ENCODE measurements at places on chromosomes 5 and 9.

GRCh38 chr5:54254482-54255198 lies 55.7 kb downstream of the ARL15 start:
- no peak for DNase-seq

DNA sequence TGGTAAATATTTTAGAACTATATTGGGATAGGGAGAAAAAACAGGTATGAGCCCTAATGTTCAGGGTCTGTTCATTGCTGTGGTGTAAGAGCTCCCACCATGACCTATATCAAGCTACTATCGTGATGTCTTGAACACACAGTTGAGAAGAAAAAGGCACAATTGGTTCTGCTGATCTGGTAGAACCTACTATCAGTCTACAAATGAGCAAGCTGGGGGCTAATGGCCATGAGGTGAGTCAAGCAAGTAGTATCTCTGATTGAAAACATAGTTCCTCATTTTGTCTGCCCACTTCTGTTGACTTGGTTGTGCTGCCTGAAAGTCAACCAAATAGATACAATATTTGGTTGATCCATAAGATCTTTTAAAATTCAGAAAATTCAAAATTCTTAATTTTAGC lies 1026.3 kb downstream of the CDH12 start:
- DNase-seq, result no peak

DNA sequence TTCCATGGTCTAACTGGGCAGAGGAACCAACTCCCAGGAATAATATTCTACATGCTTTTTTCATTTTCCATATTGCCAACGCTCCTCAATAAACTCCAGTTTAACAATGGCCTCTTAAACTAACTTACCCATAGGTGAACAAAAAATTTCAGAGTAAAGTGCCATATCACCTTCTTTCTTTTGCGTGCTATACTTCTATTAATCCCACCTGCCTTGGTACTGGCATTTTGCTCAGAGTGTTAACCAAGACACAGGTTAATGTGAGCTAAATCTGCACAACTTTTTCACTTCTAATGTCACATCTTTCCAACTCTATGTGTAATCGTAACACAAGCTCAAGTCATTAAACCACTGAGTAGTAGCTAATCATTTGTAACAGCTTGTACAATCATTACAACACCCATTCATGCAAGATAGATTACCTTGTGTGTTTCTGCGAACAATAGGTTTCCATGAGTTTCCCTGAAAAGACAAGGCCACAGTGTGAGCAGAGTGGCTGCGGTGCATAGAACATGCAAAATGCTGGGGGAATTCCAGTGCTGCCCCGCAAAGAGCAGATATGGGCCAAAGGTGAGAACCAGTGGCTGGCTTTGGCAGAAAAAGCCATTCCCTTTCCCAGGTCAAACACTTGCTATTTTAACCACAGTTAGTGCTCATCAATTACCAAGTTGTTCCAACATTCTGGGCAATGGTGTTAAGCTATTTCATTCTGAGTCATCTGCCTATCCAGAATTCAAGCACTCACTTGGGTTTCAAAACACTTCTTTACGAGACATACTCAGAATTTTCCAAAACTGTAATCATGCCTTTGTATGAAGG lies 42.8 kb downstream of the TIMD4 start:
- no peak for DNase-seq

DNA sequence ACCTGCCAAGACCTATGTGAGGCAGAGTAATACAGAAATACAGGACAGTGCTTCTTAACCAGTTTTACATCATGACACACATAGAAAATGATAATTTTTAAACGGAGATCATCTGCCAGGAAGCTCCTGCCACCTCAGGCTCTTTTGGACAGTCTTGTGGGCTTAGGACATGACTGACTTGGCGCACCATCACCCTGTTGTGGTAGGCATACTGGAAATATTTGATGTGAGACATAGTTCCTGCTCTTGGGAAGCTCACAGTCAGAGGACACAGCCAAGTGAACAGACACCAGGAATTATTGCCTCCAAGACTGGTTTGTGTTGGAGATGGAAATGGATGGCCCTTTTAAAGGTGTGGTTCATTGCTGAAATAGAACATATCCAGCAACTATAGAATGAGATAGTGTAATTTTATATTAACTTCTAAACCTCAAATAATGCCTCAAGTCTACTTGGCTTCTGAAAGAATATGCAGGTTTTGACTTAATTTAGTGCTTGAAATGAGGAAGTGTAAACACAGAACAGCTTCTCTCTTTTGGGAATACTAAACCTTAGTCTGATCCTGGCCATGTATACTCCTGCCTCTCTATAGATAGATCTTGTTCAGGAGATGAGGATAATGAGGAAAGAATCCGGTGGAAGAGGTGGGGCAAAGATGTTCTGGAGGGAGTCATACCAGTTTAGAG lies 19.7 kb downstream of the CPEB4 start:
- no peak for DNase-seq

DNA sequence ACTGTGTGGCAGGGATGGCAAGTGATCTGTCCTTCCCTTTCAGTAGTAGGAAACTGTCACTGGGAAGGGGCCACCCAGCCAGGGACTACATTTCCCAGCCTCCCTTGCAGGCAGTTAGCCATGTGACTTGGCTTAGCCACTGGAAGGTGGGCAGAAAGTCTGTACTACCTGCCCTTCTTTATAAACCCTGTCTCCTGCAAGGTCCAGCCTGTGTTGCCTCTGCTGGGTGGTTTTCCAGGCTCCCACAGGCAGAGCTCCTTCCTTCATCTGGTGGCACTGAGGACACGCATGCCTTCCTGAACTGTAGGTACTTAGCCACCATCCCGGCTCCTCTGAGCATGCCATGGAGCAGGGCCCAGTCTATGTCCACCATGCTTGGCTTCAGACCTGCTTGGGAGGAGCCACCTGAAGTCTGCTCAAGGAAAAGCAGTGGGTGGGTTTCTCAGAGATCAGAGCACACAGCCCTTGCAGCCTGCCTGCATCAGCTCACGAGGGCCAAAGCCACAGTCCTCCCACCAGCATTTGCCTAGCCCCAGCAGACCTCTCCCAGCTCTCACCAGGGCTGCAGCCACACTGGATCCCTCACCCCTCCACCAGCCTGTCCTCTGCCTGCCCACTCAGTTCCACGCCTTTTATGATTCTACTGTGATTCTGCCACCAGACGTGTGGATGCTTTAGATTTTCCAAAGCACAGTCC lies 16.7 kb upstream of the SLC25A51 start:
- no peak for DNase-seq

GRCh38 chr9:108056084-108056804 lies 566.7 kb upstream of the KLF4 start:
- DNase-seq, result no peak

GRCh38 chr5:121033334-121033733 lies 569.2 kb downstream of the PRR16 start:
- DNase-seq, result no peak

DNA sequence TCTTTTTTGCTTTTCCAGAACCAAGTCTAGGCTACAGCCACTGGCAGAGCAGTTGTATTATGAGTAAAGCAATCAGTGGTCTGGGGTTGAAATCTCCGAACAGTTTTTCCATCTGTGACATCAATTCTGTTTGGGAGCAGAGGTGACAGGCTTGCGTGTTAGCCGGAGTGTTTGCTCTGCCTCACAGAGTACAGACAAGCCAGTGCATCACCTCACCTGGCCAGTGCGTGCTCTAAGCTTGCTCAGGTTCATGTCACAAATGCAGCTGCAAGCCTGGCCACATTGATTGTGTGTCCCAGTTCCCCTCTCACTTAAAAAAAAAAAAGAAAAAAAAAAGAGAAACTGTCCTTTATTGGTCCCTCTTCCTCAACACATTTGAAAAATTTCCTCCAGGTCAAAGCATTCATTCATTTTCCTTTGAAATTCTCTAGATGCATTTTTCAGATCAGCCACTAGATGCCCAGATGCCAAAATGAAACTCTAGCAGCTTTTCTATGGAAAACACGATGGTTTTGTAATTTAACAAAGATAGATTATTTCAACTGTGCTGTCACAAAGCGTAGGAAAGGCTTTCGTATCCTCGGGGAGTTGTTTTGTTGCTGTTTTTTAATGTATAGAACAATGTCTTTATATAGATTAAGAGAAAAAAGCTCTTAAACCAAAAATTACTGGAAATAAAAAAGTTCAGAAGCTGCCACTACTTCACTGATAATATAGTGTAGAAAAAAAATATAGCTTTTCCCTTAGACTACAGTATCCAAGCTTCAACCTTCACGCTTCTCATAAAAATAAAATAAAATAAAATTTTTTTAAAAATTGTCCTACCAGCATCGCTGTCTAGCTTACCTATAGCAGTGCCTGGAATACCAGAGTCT lies 585.5 kb downstream of the TLE1 start:
- no peak for DNase-seq

DNA sequence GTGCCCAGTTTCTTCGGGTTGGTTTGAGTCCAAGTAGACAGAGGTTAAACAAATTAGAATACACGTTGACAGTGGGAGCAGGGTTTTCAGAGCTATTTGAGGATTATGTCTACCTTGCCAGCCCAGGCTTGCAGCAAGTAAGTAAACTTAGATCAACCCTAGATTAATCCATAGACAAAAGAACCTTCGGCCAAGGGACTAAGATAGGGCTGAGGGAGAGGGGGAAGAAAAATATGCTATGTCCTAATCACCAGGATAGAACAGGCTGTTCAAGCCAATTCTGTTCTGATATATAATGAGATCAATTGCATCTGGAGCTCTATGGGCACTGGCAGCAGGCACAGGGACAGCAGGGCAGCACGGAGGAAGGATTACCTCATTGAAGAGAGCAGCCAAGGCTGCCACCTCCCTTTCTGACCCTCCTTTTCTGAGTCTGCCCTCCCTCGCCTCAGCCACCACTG lies 377.7 kb downstream of the PIK3R1 start:
- no peak for DNase-seq

GRCh38 chr9:133103183-133103986 lies 17.7 kb downstream of the RALGDS start:
- peak; percentile 56 for DNase-seq

- no peak for DNase-seq
These were observed 63.7 kb downstream of the HABP4 start for GRCh38 chr9:96513622-96514021.

- no peak for DNase-seq
These were observed 7.3 kb downstream of the SRFBP1 start for GRCh38 chr5:121968910-121969607.

GRCh38 chr9:34362614-34363214 lies 14.0 kb downstream of the MYORG start:
- no peak for DNase-seq

- DNase-seq, result no peak
These were observed 292.3 kb downstream of the MAN2A1 start for GRCh38 chr5:109981979-109982378.

GRCh38 chr5:10600626-10601245 lies 36.9 kb downstream of the ANKRD33B start:
- DNase-seq, result no peak

DNA sequence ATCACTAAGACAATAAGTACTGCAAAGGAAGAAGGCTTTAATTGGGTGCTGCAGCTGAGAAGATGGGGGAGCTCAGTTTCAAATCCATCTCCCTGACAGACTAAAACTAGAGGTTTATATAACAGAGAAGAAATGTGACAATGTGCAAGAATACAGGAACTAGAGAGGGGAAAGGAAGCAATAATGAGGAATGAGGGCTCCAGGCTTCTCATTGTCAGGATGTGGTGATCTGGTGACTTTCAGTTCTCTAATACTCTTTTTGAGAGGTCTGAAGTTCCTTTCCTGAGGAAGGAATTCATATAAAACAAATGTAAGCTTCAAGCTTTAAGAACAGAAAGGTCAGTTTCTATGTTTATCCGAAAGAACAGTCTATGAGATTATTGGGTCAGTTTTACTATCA lies 42.5 kb upstream of the SPATA31E1 start:
- no peak for DNase-seq

DNA sequence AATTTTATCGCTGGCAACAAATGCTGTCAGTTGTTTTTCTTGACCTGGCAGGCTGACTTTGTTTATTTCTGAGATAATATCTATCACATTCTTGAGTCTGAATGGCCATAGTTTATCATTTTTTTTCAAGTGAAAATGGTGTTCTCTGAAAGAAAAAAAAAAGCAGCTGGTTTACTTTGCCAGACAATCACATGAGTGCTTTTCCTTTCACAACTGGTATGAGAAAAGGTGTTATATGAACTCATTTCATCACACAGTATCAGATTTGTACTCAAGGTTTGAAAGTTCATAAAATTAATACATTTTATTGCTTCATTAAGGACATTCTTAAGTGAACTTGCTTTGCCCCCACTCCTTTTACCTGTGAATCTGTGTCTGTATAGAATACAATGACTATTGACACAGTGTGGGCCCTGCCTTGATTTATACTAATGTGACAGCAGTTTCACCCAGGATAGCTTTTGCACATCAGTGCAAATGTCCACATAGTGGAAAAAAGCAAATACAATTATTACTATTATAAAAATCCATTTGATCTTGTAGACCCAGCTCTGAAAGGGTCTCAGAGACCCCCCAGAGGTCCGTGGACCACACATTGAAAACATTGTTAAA lies 33.1 kb upstream of the PRLR start:
- no peak for DNase-seq

DNA sequence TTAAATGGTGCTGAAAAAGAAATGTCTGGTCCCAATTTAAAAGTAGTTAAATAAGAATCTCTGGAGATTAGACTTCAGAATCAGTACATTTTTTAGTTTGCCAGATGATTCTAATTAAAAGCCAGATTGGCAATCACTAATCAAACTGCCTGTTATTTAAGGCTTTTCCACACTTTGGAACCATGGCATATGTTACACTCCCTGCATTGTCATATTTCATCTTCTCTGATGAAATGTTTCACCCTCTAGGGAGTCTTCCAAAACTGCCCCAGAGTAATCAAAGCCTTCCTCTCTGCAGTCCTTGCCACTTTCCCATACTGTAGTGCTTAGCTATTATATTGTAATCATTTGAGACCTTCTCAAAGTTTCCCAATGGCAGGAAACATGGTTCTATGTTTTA lies 17.5 kb upstream of the OR13C9 start:
- no peak for DNase-seq

DNA sequence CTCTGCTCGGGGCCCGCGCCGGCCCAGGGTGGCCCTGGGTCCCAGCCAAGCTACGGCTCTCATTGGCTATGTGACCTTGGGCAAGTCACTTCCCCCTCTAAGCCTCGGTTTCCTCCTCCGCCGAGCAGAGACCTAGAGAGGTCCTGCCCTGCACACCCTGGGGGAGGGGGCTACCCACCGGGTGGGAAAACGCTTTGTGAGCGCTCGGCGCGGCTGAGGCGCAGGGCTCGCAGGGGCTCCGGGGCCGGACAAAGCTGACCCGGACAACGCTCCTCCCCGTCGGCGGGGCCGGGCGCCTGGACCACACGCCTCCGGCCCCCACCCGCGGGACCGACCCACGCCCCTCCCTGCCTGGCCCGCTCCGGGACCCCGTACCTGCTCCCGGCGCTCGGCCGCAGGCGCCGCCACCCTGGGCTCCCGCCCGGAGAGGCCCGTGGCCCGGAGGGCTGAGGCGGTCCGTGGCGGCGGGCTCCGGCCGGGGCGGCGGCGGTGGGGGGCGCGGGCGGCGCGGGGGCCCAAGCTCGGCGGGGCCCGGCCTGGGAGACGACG lies 85.7 kb upstream of the MELK start:
- peak; percentile 29 for DNase-seq

GRCh38 chr5:171388816-171389168 lies 1.1 kb downstream of the NPM1 start:
- DNase-seq, result no peak

All from activated T-cell treated with anti-CD3 and anti-CD28 coated beads for 1 hour (primary cell).